ENCODE measurements at places on chromosomes 7 and 10.

DNA sequence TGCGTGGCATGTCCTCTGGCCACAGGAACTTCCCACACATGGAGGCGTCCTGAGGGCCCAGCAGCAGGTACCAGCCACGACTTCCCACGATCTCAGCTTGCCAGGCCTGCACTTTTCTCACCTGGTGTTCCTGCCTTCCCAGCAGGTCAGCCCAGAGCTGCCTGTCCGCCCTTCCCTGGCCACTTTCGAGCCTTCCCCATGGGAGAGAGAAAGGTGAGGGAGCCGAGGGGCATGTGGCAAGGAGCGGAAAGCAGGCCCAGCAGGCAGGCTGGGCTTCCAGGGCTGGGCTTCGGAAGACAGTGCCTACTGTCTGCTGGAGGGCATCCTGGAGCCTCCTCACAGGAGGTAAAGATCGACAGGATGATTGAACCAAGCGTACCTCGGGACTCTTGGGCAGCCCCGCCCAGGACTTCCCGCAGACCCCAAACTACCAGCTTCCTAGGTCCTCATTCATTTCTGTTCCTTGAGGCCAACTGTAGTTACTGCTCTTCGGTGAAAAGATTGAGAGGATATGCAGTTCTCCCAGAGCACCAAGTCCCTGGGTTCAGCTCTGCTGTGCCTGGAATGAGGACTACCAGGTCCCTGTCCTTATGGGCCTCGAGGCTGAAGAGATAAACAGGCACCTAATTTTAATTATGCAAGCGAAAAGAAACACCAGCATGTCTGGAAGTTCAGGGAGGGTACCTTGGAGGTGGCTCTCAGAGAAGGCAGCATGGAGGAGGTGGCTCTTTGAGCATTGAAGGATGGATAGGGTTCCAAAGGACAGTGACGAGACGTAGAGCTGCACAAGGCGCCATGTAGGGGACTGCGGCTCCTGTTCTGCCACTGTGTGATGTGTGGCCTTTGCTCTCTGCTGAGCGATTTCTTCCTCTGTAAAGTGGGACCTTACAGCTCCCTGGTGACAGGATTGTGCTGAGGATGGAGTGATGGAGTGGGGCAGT is 87.8 kb downstream of the ZMIZ1 start:
- DNase-seq = no peak

GRCh38 chr7:119197877-119198527 is 973.5 kb downstream of the ANKRD7 start:
- peak; percentile 17 for DNase-seq

DNA sequence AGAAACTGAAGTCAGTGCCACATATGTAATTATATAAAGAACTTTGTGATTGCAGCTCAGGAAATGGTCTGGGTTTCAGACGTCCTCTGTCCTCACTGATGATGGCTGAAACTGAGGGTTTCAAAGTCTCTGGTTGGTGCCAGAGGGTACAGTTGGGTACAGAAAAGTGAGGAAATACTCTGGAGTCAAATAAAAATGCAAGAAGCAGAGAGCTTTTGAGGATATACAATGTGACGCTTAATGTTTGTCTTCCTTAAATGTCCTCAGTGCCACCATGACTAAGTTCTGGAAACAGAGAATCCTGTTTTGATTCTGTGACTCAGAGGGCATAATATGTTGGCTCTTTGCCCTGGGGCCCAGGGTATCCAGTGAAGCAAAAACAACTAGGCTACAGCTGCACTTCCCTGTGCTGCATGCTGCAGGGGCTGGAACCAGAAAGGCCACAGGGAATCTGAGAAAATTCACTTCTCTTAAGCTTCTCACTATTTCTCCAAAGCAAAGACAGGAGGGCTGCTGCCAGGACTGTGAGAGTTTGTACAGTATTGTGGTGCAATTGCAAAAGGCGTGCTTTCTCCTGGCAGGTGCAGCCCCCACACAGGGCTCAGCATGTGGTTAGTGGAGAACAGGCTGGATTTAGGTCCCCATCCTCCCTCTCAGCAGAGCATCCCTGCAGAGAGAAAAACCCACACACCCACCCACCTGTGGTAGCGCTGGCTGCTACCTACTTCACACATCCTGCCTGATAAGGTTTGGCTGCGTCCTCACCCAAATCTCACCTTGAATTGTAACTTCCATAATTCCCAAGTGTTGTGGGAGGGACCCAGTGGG is 169.5 kb upstream of the SVIL start:
- peak; percentile 72 for DNase-seq

GRCh38 chr7:93890041-93890463 is 501 bp downstream of the TFPI2 start:
- DNase-seq = no peak

- no peak for DNase-seq
Measured at GRCh38 chr10:15015451-15015850, 28.3 kb upstream of the OLAH start.

GRCh38 chr7:147670759-147671158 is 919.8 kb upstream of the C7orf33 start:
- DNase-seq = no peak

- DNase-seq = no peak
Measured at GRCh38 chr7:99292127-99292526, 19.5 kb downstream of the MYH16 start.

DNA sequence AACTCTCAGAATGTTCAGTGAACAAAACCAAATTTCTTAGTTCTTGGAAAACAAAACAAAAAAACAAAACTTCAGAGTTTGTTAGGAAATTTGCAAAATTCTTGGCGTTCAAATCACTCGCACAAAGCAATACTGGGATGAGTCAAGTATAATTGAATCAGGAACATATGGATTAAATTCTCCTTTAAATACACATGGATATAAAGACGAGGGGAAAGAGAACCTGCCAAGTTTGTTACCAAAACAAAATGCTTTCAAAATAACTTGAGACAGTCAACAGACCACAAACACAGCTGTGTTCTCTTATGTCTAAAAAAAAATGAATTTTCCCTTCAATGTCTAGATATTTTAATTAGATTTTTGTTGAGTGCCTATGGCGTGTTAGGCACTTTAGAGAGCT is 93.5 kb upstream of the MPP7 start:
- DNase-seq = no peak

DNA sequence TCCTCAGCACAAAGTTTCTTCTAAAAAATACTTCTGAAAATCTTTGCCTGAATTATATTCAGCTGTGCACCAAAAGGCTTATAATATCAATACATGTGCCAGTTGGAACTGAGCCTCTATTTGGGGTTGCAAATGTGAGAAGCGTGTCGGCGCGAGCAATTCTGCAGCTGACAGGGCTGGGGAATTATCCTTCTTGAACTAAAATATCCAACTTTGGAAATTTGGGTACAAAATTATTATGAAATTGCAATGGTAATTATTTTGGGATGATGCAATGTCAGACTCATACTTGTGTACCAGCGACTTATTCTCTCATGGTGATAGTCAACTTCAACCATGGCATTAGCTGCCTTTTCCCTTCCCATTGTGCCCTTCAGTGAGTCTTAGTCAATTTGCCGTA is 507.0 kb upstream of the KLF6 start:
- DNase-seq = no peak

GRCh38 chr7:16905300-16906044 is 23.7 kb upstream of the AGR3 start:
- DNase-seq = no peak

DNA sequence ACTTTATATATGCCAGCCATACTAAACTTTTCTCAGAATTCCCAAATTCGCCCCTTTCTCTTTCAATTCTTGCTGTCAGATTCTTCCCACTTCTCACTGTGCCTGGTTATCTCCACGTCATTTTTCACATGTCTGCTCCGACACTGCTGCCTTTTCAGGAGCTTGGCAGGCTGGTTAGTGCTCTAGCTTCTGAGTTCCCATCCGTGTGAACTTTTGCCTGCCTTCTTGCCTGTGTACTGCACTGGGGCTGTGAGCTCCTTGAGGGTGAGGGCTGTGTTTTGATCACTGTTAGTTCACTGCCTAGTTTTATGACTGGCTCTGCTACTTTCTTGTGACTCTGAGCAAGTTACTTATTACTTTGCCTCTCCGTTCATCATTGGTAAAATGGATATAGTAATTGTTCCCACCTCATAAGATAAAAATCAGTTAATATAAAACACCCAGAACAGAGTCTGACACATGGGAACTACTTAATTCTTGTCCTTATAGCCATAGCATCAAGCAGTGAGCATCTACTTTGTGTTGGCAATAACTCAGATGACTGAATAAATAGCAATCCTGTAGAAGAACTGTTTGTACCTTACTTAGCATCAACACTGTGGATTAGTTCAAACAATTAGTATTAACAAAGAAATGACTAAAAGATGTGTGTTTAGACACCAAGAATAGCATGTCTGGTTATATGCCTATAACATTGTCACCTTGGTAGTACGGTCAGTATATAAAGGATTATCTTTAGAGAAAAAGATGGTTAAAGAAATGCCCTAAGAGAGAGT is 5.5 kb downstream of the GSTO1 start:
- no peak for DNase-seq

GRCh38 chr10:122029499-122030199 is 40.7 kb downstream of the TACC2 start:
- DNase-seq = no peak

- no peak for DNase-seq
Measured at GRCh38 chr7:142711746-142712616, 37.3 kb upstream of the PRSS1 start.

GRCh38 chr7:128129224-128129864 is 98.1 kb upstream of the LRRC4 start:
- DNase-seq = no peak

GRCh38 chr7:17680026-17680425 is 260.3 kb downstream of the SNX13 start:
- DNase-seq = peak; percentile 49

GRCh38 chr10:131216681-131217230 is 94.8 kb downstream of the TCERG1L start:
- DNase-seq = no peak

DNA sequence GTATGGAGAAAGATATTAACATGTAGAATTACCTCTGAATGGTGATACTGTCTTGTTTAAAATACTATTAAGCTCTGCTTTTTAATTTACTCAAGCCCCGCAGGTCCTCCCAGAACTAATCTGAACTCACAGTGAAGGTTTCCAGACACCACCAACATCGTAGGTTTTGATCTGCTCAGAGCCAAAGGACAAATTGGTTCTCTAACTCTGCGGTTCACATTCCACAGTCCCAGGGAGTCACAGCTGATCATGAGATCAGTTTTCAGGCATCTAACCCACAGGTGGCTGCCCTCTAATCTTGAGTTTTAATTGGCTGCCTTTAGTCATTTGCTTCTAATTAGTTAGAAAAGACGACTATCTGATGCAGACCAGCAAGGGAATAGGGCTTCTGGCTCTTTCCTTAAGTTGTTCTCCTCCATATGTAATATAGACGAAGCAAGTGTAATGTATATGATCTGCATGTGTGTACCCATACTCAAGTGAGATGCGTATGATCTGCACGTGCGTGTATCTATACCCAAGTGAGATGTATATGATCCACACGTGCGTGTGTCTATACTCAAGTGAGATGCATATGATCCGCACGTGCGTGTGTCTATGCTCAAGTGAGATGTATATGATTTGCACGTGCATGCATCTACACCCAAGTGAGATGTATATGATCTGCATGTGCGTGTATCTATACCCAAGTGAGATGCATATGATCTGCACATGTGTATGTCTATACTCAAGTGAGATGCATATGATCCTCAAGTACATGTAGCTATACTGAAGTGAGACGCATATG is 331.5 kb upstream of the NPVF start:
- DNase-seq = no peak

- DNase-seq = no peak
Measured at GRCh38 chr10:16809074-16809718, 8.0 kb downstream of the RSU1 start.

DNA sequence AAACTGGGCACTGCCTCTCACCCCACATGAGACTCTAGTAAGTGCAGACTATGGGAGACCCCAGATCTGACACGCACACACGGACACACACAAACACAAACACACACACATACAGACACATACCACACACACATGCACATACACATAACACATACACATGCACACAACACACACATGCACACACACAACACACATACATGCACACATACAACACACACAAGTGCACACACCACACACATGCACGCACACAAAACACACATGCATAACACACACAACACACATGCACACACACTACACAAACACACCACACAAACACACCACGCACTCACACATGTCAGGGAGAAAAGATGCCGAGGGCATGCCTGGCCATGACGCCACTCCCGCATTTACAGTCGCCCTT is 205.5 kb downstream of the TYW1B start:
- DNase-seq = no peak

DNA sequence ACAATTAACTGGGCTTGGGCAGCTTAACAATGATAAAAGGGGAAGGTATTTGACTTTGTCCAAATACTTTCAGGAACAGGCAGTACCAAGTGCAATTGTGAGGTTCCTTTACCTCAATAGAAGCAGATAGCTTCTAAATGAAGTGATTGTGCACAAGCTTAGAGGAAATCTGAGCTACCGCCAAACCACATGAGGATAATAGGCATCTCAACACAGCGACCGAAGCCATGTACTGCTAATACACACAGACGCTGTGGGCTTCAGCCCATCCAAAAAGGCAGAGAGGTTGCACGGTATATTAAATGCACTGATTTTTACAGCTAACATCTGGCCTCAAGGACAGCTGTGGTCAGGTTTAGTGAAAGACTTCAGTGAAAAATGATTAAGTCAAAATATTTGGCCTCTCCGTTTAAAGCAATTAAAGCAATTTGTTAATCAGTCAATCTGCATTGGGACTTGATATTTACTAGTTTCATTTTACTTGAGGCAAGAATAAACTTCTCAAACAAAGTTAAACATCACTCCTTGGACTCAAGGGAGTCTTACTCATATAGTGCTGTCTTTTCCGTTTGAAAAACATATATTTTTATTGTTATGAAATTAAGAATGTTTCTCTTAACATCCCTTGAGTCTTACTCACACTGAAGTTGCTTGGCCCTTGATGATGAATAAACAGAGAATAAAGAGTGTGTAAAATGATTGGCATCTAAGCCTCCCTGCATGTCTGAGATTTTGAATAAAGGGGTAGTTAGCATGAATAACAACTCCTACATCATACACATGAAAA is 306.3 kb downstream of the C7orf25 start:
- peak; percentile 43 for DNase-seq

DNA sequence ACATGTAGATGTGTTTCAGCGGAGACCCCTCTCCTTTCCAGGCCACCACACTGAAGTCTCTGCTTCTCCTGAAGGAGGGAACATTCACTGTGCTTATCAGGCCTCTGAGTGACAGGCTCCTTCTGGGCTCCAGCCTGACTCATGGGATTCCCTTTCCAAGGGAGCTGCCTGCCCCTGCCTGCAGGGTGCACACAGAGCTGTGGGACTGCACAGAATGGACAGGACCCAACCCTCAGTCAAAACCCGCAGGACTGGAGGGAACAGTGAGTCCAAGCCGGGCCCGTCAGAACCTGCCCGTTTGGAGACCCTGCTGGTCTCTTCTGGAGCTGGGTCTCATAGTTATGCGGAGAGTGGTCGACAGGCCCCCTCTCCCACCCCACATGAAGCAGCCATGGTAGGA is 32.6 kb downstream of the PLAC9 start:
- no peak for DNase-seq

- no peak for DNase-seq
Measured at GRCh38 chr7:131835141-131835540, 278.7 kb upstream of the PODXL start.

GRCh38 chr7:156058248-156058647 is 246.0 kb upstream of the SHH start:
- no peak for DNase-seq

GRCh38 chr7:41994746-41995110 is 242.3 kb downstream of the GLI3 start:
- DNase-seq = no peak

- DNase-seq = no peak
Measured at GRCh38 chr7:143258831-143259230, 4.4 kb upstream of the GSTK1 start.
